ENCODE measurements at places on chromosomes 2 and 18.

GRCh38 chr2:223688094-223688835, 86.1 kb upstream of the SCG2 start:
- DNase-seq = no peak

DNA sequence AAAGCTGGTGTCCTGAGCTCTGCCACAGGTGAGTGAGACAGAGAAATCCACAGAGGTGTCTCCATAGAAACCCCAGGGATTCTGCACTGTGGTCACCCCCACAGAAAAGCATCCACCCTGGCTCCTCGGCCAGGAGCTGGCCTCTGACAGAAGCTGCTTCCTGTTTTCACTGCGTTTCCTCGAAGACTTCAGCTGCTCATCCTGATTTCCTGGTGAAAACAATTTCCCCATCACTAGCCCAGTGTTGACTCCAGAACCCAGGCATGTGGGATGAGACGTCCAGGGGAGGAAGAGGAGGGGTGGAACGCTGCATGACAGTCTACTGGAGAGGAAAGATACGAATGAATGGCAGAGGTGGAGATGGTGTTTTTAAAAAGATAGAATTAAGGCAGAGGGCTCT, 60.3 kb upstream of the GPR45 start:
- no peak for DNase-seq

DNA sequence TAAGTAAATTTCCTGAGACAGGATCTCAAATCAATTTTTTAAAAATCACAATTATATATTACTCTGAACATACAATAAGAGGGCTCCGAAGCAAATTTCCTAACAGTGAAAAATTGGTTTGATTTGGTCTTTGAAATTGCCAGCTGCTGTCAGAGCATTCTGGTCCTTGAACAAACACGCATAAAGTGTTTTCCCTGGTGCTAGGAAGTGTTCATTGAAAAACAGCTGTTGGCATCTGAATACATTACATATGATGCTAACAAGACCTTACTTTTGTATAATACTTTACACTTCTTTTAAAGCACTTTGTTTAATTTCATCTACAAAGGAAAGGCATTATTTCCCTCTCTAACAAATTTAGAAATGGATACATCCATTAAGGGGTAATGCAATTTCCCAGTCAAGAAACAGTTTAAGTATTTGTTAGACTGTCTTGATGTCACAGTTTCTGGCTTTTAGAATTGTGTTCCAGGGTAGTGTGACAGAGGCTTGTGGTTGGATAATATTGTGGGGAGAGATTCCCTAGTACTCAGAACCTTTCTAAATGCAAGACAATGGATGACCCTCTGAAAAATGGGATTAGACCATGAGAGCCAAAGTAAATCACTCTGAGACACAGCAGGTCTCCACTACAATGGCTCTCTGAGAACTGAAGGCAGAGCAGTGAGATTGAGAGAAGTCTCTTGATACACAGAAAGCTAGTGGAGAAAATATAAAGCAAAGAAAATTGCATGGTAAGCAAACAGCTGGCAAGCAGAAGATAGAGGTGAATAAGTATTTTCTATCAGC, 299.0 kb downstream of the TRIB2 start:
- DNase-seq = no peak

GRCh38 chr2:54871457-54872107, 148.1 kb downstream of the EML6 start:
- peak; percentile 52 for DNase-seq

- DNase-seq = no peak
Measured at GRCh38 chr2:15754703-15755099, 163.0 kb downstream of the DDX1 start.

GRCh38 chr18:26255695-26256622, 29.7 kb downstream of the TAF4B start:
- DNase-seq = no peak

GRCh38 chr2:222033541-222033940, 265.3 kb downstream of the PAX3 start:
- peak; percentile 20 for DNase-seq
